ENCODE measurements at places on chromosomes 16 and 17. TPM values are rescaled to one million over a fixed set of nuclear protein-coding genes. Genes with fewer than 3 reads are reported as not detected.

GRCh38 chr17:49473900-49474751 lies 21.0 kb upstream of the NGFR start:
- no peak for DNase-seq

DNA sequence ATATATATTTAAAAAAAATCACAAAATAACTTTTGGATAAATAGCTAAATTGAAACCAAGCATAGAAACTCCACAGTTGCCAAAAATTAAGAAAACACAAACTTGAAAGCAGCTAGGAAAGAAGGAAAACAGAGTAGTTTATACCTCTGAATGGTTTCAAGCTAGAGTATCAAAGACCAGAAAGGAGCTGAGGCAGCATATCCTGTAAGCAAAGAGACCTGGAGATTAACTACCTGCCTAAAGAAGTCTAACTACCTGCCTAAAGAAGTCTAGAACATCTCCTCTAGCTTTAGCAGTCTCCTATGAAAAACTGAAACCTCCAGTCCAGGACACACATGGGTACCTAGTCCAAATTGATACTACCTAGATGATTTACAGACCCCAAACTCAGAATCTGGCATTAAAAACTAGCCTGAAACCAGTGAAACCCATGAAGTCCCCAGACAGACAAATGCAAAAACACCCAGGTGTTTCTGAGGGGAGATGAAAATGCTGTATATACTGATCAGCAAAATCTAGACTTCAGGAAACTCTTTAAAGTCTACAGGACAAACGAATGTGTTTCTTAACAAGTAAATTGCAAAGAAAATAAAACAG lies 17.6 kb downstream of the APPBP2 start:
- DNase-seq, result no peak

DNA sequence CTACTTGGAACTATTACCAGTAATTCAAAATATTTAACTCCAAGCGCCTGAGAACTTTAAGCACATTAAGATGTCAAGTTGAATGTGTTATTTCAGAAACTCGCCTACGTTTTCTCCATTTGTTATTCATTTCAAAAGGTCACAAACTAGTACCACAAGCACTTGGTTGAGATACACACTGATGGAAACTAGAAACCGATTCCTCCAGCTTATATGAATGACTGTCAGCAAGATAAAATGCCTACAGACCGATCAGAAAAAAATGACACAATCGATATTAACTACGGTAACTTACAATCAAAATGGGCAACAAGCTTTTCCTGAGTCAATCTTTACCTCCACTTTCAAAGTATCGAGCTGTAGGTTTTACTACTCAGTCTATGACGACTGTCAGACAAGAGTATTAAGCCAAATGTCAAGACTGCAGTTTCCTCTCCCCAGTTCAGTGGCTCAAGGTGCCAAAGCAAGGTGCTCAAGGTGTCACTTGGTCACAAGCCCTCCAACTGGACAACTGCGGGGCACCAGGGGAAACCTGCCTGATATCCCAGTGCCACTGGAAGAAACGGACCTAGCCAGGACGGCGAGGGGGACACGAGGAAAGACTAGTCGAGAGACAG lies 678 bp downstream of the SRP68 start:
- no peak for DNase-seq

DNA sequence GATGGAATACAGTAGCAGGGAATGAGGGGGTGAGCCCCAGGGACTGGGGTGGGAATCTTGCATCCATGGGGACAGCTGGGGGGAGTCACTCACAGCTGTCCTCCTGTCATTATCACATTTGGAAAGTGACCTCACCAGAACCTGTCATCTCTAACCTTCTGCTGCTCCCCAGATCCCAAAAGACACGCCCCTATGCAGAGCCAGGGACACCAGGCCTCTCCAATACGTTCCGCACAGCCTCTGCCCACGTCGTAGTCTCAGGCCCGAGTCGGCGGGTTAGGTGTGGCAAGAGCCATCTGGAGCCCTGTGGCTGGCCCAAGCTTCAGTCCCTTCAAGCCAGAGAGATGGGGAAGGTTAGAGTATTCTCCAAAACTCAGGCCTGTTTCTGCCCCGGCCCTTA lies 214.3 kb downstream of the ENGASE start:
- no peak for DNase-seq

GRCh38 chr16:3180445-3180878 lies 7.5 kb upstream of the OR1F1 start:
- no peak for DNase-seq

DNA sequence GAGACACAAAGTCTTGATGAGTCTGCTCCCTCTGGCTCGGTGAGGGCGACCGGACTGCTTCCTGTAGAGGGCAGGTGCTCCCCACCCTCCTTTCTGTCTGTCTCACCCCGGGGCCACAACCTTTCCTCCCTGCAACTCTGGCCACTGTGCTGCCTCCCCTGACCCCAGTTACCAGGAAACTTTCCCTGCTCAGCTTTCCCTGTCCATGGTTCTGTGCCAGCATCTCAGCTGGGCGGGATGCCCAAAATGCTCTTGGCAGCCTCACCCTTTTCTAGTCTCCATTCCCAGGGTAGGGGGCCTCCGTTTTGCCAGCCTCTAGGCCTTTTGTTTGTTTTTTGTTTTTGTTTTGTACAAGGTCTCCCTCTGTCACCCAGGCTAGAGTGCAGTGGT lies 1.4 kb downstream of the PLD2 start:
- no peak for DNase-seq

- DNase-seq, result peak; percentile 68
Measured at GRCh38 chr17:2101448-2102257, 46.8 kb downstream of the HIC1 start.

DNA sequence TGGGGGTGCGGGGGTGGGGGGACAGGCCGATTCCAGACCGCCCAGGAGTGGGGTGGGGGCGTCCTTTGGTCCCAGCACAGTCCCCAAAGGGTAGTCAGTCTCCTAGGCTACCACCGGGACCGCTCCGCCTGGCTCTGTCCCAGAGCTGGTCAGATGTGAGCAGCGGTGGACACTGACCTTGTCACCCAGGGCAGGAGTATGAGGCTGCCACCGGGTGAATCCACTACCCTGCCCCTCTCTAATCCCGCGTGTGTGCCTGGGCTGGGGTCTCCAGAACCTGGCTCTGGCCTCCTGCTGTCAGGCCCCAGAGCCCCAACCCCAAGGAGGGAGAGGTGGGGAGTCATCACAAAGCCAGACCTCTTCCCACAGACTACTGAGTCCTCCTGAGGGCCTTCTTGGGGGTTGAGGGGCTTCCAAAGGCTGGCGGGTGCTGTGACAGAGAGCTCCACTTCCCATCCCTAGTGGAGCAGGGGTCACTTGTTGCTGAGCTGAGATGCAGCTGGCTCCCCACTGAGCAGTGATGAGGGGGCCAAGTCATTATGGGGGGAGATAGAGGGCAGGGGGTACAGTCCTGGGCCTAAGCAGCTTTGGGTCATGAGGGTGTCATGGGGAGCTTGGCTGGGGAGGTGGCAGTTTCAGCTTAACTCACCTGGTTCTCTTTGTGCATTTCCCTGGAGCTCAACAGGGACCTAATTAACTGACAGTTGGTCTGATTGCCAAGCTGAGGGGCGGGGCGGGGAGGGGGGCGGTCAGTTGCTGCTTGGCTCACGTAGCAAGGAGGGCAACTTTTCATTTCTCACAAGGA lies 1.2 kb downstream of the PPP1R1B start:
- DNase-seq, result no peak

The KRTAP4-5 gene
- not detected for total RNA-seq

The CDYL2 gene
- 114 TPM for total RNA-seq

The MRTFB gene
- total RNA-seq, result 10.0 TPM
